ENCODE measurements at places on chromosomes 2 and 18.

DNA sequence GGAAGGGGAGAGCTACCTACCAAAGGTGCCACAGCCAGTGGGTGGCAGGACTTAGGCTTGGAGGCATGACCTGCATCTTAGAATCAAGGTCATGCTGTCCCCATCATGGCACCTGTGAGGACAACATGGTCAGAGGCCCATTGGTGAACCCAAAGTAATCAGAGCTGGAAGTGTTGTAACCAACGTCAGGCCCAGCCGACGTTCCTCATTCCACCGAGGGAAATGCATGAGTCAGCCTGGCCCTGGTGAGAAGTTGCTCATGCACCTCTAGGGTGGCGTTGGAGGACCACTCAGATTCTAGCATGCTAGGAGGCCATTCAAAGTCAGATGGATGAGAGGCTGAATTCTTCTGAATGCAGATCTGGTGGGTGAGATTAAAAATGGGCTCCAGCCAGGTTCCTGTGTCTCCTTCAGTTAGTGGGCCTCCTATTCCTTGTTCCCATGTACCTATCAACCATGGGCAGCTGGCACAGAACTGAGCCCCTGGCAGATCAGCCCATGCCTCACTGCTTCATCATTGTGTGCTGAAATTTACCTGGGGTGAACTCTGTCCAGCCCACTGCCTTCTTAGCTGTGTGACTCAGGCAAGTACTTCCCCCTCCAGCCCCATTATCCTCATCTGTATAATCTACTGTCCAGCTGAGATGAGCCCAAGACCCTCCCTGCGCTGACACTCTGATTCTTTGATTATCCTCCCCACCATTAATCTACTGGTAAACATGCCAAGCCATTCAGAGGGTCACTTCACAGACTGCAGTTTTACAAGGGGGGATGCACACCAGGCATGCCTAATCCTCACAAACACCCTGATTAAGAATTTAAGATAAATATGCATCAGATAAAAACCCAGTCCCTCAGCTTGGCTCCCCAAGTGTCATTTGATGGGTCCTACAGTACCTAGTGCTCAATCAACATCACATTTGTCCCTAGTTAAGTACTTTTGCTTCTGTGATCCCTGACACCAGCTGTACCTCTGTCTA, 14.0 kb downstream of the SLC14A2 start:
- DNase-seq: no peak

GRCh38 chr2:132697556-132698205, 27.7 kb upstream of the LYPD1 start:
- peak; percentile 19 for DNase-seq

- no peak for DNase-seq
Measured at GRCh38 chr2:234422981-234423431, 73.9 kb downstream of the ARL4C start.

DNA sequence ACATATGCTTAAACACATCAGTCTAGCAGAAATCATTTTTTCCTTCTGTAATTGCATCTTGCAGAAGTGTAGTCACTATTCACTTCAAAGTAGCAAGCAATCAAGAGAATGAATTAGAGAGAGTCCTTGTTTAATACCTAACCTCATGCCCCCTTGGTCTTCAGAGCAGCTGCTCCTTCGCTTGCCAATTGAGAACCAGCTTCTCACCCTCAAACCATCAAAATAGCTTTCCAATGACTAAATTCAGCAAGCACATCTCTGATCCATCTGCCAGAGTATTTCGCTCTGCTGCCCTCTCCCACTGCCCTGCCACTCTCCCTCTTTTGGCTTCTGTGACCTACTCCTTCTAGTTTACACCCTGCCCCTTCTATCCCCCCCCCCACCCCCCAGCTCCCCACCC, 120.7 kb upstream of the AGAP1 start:
- no peak for DNase-seq

- no peak for DNase-seq
Measured at GRCh38 chr2:83633423-83633822, 825.7 kb downstream of the SUCLG1 start.

GRCh38 chr2:72581560-72582181, 244.2 kb downstream of the EXOC6B start:
- DNase-seq: no peak

- peak; percentile 83 for DNase-seq
Measured at GRCh38 chr2:165440367-165440766, 29.1 kb upstream of the CSRNP3 start.

DNA sequence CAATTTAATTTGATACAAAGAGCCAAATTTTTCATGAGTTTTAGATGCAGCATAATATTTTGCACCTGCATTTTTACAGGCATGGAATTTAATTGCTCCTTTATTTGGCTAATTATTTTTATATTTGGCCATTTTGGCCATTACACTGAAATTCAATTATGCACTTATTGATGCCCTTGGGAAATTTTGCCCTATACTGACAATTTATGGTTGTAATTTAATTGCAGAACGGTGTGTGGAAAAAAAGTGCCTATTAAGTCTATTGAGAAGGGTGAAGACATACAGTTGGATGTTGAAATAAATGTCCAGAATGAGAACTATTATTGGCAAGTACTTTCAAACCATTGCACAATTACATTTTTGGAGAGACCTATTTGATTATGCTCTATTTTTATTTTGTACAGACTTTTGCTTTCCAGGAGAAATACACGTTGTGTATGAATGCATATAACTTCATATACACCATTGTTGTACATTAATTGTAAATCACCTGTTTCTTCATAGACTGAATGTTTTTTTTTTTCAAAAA, 1319.3 kb upstream of the CDH2 start:
- DNase-seq: no peak

DNA sequence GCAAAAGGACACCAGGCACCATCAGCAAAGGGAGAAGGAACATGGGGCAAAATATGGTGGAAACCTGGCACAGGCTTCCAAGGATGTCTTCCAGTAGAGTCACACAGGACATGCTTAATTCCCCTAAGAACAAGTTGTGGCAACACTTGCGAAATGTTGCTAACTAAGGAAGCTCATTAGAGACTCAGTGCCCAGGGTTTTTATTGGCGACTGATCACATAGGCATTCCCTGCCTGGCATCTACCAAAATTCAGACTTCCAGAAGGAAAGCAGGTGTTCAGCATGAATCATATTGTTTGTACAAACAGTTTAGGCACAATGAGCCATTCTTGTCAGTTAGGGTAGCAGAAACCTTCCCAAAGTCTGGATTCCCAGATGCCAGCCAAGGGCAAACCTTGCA, 25.7 kb downstream of the SLC4A1AP start:
- no peak for DNase-seq

DNA sequence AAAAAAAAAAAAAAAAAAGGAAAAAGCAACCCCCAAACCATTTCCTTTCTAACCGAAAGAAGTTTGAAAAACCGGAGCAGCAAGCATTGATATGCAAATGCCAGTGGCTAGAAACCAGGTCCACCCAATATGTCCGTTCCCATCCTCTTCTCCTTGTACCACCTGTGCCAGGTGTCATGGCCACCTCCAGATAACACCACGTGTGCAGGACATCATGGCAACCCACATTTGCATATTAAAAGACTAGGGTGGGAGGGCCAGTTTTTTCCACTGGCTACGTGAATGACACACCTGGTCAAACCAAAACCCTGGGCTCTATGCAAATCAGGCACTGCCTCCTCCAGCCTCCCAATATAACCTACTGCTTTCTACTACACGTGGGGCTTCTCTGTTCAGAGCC, 303.3 kb upstream of the GULP1 start:
- no peak for DNase-seq

Data from tongue (tissue), 3 donors.